Nephron progenitor cell (in vitro differentiated cells): ENCODE measurements at places on chromosomes 1 and 21.

GRCh38 chr1:159289060-159289459, 13.1 kb upstream of the FCER1A start:
- no peak for DNase-seq

DNA sequence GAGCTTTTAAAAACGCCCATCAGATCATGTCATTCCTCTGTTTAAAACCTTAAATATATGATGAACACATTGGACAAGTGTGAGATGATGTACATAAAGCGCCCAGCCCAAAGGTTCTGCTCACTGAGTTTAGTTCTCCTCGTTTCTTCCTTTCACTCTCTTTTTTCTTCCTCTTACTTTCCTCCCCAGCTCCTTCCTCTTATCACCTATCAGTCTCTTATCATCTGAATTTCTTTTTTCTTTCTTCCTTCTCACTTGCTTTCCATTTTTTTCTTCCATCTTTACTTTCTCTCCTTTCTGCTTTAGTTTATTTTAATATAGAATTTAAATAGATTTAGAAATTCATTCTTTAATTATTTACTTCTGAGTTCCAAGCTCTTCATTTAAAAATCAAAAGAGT, 17.8 kb upstream of the POGZ start:
- no peak for DNase-seq

DNA sequence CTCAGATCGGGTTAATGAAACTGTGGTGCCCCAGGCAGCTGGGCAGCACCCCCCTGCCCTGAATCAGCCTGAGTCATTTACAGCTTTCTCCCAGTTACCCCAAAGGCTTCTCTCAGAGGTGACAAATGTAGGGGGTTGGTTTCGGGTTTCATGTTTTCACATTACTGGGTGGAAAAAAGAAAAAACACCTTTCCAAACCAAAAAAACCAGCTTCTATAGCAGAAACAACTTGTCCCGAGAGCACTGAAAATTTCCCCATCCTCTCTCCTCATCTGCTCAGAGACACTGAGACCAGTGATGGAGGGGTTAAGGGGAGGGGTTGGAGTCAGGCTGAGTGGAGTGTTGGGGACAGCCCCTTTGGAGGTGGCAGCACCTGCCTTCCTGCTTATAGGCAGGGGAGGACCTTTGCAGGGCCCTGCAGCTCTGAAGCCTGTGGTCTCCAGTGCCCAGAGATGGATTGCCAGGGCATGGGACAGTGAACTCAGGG, 15.6 kb downstream of the UTP11 start:
- no peak for DNase-seq

DNA sequence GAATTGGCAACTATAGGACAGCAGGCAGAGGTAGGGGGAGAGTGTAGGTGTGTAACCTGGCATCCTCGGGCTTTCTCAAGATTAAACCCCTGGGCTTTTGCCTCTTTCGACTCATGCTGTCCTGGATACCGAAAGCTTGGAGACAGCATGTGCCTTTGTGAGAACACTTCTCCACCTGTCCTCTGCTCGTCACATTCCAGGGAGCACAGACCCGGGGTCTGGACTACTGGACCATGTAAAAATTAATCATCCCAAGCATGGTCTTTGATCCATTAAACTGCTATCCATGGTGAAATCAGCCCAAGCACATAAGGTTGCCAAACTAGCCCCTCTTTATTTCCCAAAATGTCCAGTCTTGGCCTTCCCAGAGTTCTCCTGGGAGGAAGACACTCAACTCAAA, 9.0 kb upstream of the RNF186 start:
- DNase-seq: no peak

GRCh38 chr21:20260124-20260523, 738.1 kb upstream of the NCAM2 start:
- no peak for DNase-seq

DNA sequence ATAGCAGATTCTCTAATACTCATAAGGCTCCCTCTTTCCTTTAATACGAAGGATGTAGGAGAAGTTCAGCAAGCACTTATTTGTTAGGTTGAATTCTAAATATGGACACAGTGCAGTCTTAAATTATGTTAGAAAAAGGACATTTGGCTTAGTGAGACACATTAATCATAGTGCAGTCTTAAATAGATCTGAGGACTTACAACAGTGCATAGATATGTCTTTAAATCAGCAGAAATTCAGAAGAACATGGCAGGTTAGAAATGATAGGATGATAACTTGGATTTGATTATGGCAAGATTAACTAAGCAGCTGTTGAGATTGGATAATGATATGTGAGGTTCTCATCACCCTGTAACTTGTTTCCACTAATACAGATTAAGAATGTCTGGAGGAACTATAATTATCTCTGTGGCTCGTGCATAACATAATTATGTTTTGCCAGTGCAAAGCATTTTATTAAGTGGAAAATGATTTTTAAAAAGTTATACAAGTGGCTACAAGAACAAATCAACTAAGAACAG, 485.9 kb downstream of the USP25 start:
- no peak for DNase-seq

- DNase-seq: no peak
Measured at GRCh38 chr1:30732277-30732996, 9.1 kb upstream of the MATN1 start.

- no peak for DNase-seq
Measured at GRCh38 chr1:232307296-232308017, 322.5 kb downstream of the SIPA1L2 start.

DNA sequence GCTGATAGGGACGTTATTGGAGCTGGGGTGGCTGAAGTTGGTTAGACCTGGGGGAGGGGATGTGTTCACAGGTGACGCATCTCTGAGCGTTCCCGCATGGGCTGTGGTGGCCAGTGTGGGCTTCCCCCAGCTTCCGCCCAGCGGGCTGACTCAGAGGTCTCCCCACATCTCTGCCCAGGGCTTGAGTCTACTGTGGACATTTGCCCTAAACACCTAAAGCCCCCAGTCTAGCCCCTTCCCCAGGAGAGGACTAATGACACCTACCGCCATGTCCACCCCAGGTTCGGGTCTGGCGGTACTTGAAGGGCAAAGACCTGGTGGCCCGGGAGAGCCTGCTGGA, 2.0 kb downstream of the AGRN start:
- DNase-seq: no peak

- no peak for DNase-seq
Measured at GRCh38 chr21:21801921-21802320, 803.7 kb downstream of the NCAM2 start.

DNA sequence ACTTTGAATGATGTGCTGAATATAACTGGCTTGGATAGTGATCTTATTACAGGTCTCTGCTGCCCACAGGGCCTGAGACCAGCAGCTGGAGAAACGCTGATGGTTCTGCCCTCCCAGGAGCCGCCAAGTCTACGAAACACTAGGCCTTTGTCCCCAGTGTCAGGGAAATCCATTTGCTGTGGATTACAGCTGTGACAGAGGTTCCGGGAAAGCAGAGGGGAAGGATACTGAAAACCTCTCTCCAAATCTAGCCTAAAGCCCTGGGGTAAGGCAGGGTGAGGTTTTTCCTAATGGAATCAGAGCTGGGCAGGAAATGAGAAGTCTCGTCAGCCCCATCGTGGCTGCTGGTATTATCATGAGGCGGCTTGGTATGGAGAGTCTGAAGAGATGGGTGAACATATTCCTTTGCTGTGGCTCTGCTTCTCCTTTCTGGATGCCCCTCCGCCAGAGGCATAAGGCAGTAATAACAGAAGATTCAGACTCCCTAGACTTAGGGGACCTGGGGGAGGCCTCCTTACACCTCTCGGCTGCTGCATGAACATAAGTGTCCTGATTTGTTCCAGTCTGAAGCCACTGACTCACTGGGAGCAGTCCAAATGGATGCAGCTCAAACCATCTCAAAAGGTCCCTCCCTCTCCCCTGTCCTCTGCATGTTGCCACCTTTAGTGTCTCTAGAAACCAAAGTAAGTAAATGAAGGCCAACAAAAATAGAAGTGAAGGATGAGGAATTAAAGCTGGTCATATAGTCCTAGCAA, 48.1 kb downstream of the PHC2 start:
- DNase-seq: no peak

DNA sequence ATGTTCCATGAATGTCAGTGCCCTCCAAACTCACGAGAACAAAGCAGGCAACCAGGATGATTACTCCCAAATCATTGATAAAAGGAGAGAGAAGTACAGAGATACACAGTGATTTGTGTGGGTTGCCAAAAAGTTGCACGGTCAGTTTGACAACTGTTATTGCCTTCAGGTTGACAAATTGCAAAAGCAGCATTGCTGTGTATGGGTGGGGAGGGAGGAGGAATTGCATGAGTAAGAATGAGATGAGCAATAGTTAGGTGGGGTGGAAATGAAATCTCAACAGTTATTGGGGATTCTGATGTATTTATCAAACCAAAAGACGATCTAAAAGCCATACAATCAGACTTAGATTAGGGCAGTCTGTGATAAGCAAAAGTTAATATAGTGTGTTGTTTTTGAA, 93.7 kb downstream of the NTMT2 start:
- no peak for DNase-seq

GRCh38 chr1:29355375-29355774, 119.1 kb downstream of the PTPRU start:
- no peak for DNase-seq

- no peak for DNase-seq
Measured at GRCh38 chr1:3504822-3505153, 50.3 kb downstream of the ARHGEF16 start.

GRCh38 chr1:199338760-199339159, 688.8 kb upstream of the NR5A2 start:
- no peak for DNase-seq

- DNase-seq: no peak
Measured at GRCh38 chr1:196400478-196401451, 207.5 kb downstream of the KCNT2 start.

DNA sequence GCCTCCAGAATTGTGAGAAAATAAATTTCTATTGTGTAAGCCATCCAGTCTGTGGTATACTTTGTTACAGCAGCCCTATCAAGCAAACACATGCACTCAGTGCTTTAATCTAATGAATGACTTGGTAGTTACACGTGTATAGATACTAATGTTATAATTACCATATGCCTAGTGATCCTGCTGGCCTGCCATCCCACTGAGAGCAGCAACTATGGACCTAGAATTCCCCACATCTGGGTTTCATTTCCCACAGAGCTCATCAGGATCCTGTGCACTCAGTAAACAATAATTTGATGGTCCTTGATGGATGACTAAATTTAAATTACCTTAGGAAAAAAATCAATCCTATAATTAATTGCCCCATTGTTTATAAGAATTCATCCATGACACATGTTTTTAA, 86.5 kb upstream of the RGS1 start:
- DNase-seq: no peak

DNA sequence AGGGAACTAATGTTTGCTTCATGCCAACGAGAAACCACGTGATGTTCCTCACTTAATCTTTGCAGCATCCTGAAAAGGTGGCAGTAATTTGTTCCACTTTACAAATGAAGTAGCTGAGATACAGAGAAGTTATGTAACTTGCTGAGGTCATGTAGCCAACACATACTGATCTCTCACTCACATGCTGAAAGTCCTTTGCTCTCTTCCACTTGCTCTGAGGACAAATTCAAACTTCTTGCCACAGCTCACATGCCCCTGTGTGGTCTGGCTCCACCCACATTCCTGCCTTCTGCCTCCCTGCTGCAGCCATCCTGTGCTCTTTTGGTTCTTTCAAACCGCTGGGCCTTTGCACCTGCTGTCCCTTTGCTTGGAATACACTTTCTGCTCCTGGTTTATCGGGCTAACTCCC, 55.4 kb downstream of the TMCO4 start:
- no peak for DNase-seq

DNA sequence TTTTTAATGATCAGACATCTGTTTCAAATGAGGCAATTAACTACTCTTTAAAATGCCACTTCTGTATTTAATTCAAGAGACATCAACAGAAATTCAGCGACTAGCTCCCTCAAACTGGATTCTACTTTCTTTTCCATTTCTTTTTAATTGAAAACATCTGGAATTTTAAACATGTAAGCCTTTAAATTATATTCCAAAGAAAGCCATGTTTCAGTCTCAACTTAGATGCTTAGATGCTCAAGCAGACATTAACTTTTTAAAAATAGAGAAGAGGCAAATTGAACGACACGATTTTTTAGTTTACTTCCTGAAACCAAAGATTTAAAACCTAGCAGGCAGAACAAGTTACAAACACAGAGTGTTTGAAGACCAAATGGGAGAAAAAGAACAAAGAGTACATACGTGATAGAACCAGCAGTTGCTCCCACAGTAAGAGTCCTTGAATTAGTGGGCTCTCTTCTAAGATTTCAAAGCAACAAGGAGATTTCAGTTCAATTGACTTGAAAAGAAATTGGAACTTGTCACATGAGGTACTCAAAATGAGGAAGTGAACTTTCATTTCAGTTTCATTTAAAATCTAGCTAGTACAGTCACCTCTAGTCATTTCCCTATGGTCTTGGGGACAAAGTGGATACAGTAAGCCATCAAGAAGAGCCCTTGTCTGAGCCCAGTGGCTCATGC, at the start of gene CTSS:
CTSS (minus strand) TSS at position 483 of the 681 bp plus-strand sequence. CDS start 1,015 bp downstream, outside the sequence.
- no peak for DNase-seq

GRCh38 chr1:222777463-222777862, 37.4 kb upstream of the DISP1 start:
- no peak for DNase-seq

- no peak for DNase-seq
Measured at GRCh38 chr1:187928696-187929095, 1099.9 kb downstream of the PLA2G4A start.

- no peak for DNase-seq
Measured at GRCh38 chr1:3074800-3075199, 5.8 kb downstream of the PRDM16 start.

DNA sequence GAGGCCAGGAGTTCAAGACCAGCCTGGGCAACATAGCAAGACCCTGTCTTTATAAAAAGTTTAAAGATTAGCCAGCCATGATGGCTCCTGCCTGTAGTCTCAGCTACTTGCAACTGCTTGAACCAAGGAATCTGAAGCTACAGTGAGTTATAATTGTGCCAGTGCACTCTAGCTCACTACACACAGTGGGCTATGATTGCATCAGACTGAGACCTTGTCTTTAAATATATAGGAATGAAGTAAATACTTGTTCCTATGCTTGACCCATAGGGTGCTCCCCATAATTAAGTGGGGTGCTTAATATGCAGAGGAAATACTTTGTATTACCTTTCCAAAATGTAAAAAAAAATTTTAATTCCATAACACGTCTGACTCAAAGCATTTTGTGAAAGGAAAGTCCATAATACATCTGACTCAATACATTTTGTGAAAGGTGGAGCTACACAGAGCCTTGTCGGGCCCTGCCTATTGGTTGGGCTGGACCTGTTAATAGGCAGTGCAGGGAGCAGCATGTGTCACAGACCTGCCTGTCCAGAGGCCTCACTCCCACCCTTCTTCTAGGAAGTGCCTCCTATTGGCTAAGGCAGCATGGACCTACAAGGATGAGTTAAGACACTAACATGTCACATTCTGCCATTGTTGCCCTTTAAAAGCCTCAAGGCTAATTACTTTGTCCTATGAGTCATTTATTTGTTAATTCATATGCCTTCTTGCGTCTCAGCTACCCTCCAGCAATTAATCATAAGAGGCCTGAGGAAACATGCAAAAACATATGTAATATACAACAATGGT, 33.6 kb downstream of the CD58 start:
- DNase-seq: no peak

DNA sequence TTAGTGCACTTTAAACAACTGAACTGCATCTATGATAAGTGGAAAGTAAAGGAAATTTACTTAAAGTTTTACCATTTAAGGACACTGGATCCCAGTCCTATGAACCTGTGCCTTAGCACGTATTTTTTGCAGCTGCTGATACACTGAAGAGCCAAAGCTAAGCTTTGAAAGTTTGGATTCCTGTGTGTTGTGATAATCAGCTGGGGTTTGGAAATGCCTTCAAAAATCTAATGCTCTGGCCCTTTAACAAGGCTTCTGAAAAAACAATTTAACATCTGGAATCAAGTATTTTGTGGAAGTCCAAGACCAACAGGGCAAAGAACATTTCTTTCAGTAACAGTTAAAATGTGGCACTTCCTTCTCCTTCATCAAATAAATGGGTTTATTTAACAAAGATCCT, 51.8 kb downstream of the DDAH1 start:
- DNase-seq: no peak
